Glutamatergic neuron (in vitro differentiated cells): ENCODE measurements at places on chromosomes 2 and 18. TPM values are rescaled to one million over a fixed set of nuclear protein-coding genes. Genes with fewer than 3 reads are reported as not detected.

The CUL3 gene
- 99.4 TPM for total RNA-seq

The MERTK gene
- total RNA-seq, result 2.3 TPM

The ACOXL gene
- total RNA-seq, result 1.4 TPM

DNA sequence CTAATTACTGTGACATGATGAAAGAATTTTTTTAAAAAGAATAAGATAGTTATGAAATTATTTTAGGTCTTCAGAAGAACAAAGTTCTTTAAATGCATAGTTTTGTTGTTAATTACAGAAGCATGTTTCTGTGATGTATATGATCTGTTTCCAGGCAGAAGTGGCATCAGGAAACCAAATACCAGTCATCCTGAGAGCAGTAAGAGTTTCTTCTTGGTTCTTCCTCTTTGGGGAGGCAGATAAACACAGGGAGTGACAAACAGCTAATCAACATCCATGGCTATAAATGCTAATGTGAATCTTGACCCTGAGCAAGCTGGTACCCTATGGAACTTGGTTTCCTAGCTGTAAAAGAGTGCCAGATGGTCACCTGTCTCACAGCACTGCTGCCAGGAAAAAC, 29.2 kb downstream of the WIPF1 start:
- DNase-seq, result no peak
- H3K36me3 ChIP-seq, result peaks cover 7% of the 10 kb centered on the region
- H3K4me3 ChIP-seq, result no peak overlapping the region
- H3K27ac ChIP-seq, result peak overlapping the region; percentile 56

- H3K27ac ChIP-seq, result peak overlapping the region; percentile 53
- peaks cover 16% of the 10 kb centered on the region for H3K4me1 ChIP-seq
- peaks cover 3% of the 10 kb centered on the region for H3K27me3 ChIP-seq
- H3K36me3 ChIP-seq, result peaks cover 5% of the 10 kb centered on the region
Observed at GRCh38 chr18:79986726-79987125, 1.6 kb downstream of the TXNL4A start.

DNA sequence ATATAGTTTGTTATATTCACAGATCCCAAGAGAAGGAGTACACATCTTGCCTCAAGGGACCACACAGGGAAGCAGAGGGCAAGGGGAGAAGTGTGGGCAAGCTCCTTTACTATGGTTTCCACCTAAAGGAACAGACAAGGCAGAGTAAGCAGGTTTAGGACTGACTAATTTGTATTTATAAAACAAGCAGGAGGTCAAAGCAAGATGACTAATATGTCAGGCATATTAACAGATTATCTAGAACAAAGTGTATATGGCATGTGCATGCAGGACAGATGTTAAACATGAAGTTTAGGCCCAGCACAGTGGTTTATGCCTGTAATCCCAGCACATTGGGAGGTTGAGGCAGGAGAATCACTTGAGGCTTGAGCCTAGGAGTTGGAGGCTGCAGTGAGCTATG, 3.7 kb upstream of the LRP2 start:
- no peak overlapping the region for H3K4me3 ChIP-seq
- no peak for DNase-seq
- H3K36me3 ChIP-seq, result no peaks in the 10 kb centered on the region
- peaks cover 21% of the 10 kb centered on the region for H3K27me3 ChIP-seq

- no peak overlapping the region for H3K27ac ChIP-seq
- no peak overlapping the region for H3K4me3 ChIP-seq
- no peak for DNase-seq
- H3K36me3 ChIP-seq, result no peaks in the 10 kb centered on the region
Observed at GRCh38 chr2:165453561-165454094, 15.9 kb upstream of the CSRNP3 start.

DNA sequence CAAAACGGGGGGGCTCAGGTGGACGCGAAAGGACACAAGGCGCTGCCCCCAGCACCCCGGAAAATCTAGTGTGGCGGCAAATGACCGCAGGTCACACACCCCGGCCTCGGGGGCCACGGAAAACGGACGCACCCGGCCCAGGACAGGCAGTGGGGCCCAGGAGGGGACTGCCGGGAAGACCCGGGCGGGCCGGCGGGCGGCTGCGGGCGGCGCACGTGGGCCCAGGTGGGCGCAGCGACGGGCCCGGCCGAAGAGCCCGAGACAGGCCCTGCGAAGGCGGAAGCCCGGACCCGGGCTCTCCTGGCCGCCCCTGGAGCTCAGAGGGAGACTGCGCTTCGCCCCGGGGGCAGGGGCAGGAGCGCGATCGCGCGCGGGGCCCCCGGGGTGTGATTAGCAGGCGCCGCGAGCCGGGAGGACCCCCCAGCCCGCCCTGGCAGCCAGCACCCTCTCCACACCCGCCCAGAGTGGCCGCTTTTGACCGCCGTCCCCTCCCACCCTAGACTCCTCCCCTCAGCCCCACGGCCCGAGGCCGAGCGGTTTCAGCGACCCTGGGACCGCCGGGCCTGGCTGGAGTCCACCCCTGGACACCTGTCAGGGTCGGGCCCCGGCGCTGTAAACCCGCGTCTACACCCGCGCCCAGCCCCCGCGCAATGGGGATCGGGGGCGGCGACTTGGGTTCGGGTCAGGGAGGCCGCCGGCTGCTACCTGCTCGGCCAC, 773 bp downstream of the MBP start:
- H3K27ac ChIP-seq, result peak overlapping the region; percentile 95
- peak overlapping the region; percentile 95 for H3K4me3 ChIP-seq
- H3K4me1 ChIP-seq, result peaks cover 48% of the 10 kb centered on the region

GRCh38 chr2:70615222-70615621, 61.6 kb upstream of the TGFA start:
- H3K4me1 ChIP-seq, result peaks cover 2% of the 10 kb centered on the region
- H3K36me3 ChIP-seq, result no peaks in the 10 kb centered on the region
- no peak for DNase-seq

GRCh38 chr2:75309596-75310463, 110.5 kb upstream of the TACR1 start:
- no peaks in the 10 kb centered on the region for H3K36me3 ChIP-seq
- no peak for DNase-seq
- no peak overlapping the region for H3K27ac ChIP-seq
- H3K4me1 ChIP-seq, result no peaks in the 10 kb centered on the region
- no peaks in the 10 kb centered on the region for H3K27me3 ChIP-seq
- no peak overlapping the region for H3K4me3 ChIP-seq

GRCh38 chr2:105517814-105518705, 119.2 kb upstream of the FHL2 start:
- H3K36me3 ChIP-seq, result no peaks in the 10 kb centered on the region
- no peak overlapping the region for H3K4me3 ChIP-seq

DNA sequence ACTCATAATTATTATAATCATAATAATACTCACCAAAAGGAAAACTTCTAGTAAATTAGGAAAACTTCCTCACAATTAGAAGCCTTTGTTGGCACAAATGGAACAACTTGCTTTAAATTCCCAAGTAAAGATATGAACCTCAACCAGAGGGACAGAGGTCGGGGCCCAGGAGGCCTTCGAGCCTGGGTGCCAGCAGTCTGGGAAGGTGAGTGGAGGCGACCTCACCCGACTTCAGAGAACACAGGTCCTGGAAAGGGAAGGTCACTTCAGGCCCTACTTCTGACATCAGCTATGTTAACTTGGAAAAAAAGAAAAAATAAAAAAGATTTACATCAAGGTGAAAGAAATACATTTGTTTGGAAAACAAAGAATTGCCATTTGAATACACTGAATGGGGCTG, 350.0 kb upstream of the MYT1L start:
- no peaks in the 10 kb centered on the region for H3K36me3 ChIP-seq
- no peak for DNase-seq
- H3K4me3 ChIP-seq, result no peak overlapping the region
- no peak overlapping the region for H3K27ac ChIP-seq
- peaks cover 3% of the 10 kb centered on the region for H3K27me3 ChIP-seq
- H3K4me1 ChIP-seq, result peaks cover 6% of the 10 kb centered on the region

- peaks cover 1% of the 10 kb centered on the region for H3K4me1 ChIP-seq
- no peaks in the 10 kb centered on the region for H3K36me3 ChIP-seq
- H3K4me3 ChIP-seq, result no peak overlapping the region
Observed at GRCh38 chr2:232319803-232320442, 58.6 kb upstream of the ALPP start.

- no peak within 1 kb of the TSS for H3K4me3 ChIP-seq
- no peaks in the 10 kb centered on the region for H3K36me3 ChIP-seq
- no peak within 1 kb of the TSS for H3K27ac ChIP-seq
- no peaks in the 10 kb centered on the region for H3K27me3 ChIP-seq
Observed at GRCh38 chr2:28495551-28496250, at the start of gene PLB1. PLB1 (plus strand) TSS chr2:28496060; CDS start chr2:28496115, 55 bp downstream.

GRCh38 chr2:145010635-145011034, 490.7 kb upstream of the ZEB2 start:
- DNase-seq, result no peak
- H3K27me3 ChIP-seq, result peaks cover 3% of the 10 kb centered on the region
- peaks cover 10% of the 10 kb centered on the region for H3K4me1 ChIP-seq
- no peak overlapping the region for H3K27ac ChIP-seq
- no peak overlapping the region for H3K4me3 ChIP-seq

- H3K27ac ChIP-seq, result no peak overlapping the region
- no peaks in the 10 kb centered on the region for H3K27me3 ChIP-seq
- H3K36me3 ChIP-seq, result no peaks in the 10 kb centered on the region
- no peaks in the 10 kb centered on the region for H3K4me1 ChIP-seq
Observed at GRCh38 chr2:140994856-140995255, 1136.0 kb downstream of the LRP1B start.

- peaks cover 3% of the 10 kb centered on the region for H3K4me1 ChIP-seq
- H3K4me3 ChIP-seq, result no peak overlapping the region
- H3K36me3 ChIP-seq, result no peaks in the 10 kb centered on the region
- no peak for DNase-seq
Observed at GRCh38 chr2:173264603-173265366, 89.9 kb upstream of the CDCA7 start.

DNA sequence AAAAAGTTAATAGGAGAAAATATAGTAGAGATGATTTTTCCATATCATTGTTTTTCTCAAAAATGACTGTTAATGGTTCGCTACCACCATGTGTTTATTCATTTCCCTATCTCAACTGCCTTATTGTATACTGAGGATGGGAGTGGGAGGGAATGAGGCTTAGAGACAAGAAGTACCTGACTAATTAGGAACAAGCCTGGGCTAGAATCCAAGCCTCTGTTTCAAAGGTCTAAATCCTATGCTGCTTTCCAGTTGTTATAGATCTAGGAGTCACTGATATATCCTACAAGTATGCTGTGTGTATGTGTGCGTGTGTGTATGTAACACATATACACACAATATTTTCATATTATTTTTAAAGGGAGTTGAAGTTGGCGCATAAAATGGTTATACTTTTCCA, 465.9 kb downstream of the EPHA4 start:
- DNase-seq, result no peak
- H3K4me3 ChIP-seq, result no peak overlapping the region
- H3K36me3 ChIP-seq, result no peaks in the 10 kb centered on the region
- peaks cover 6% of the 10 kb centered on the region for H3K4me1 ChIP-seq
- peaks cover 3% of the 10 kb centered on the region for H3K27me3 ChIP-seq

DNA sequence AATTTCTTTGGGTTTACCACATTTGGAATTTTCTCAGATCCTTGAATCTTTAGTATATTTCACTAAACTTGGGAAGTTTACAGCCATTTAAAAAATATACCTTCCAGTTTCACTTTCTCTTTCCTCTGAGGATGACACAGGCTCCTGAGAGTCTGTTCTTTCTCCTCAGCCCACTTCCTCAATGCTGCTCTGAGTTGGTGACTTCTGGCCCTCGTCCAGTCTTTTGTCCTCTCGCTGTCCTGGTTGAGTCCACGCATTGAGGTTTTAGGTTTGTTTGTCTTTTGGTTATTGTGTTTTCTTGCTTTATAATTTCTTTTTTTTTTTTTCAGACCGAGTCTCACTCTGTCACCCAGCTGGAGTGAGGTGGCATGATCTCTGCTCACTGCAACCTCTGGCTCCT, 40.7 kb upstream of the GALR1 start:
- no peak overlapping the region for H3K27ac ChIP-seq
- H3K4me3 ChIP-seq, result no peak overlapping the region
- peaks cover 3% of the 10 kb centered on the region for H3K27me3 ChIP-seq
- peaks cover 20% of the 10 kb centered on the region for H3K4me1 ChIP-seq
- no peak for DNase-seq
- H3K36me3 ChIP-seq, result no peaks in the 10 kb centered on the region

DNA sequence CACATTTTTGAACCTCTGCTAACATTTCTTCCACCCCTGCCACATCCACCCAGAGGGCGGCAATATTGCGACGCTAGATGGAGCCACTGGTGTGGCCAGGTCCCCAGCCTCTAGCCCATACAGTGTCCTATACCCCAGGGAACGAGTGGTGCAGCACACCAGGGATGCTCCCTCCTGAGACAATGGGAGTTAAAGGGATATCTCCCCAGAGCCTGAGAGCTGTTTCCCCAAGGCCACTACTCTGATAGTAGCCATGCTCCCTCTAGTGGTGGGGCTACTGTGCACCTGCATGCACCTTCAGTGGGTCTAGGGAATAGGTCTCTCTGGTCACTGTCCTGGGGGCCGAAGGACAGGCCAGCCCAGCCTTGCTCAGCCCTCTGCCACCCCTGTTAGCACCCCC, 336.4 kb upstream of the FSHR start:
- H3K4me3 ChIP-seq, result no peak overlapping the region
- H3K27me3 ChIP-seq, result no peaks in the 10 kb centered on the region
- H3K36me3 ChIP-seq, result no peaks in the 10 kb centered on the region
- no peak for DNase-seq
- H3K27ac ChIP-seq, result no peak overlapping the region
- no peaks in the 10 kb centered on the region for H3K4me1 ChIP-seq

- no peak overlapping the region for H3K27ac ChIP-seq
- H3K4me3 ChIP-seq, result no peak overlapping the region
Observed at GRCh38 chr18:36331521-36331971, 34.0 kb downstream of the FHOD3 start.

- peak within 1 kb of the TSS; percentile 99 for H3K27ac ChIP-seq
- peak; percentile 94 for DNase-seq
- H3K36me3 ChIP-seq, result no peaks in the 10 kb centered on the region
- peak within 1 kb of the TSS; percentile 99 for H3K4me3 ChIP-seq
- no peaks in the 10 kb centered on the region for H3K27me3 ChIP-seq
- no peaks in the 10 kb centered on the region for H3K4me1 ChIP-seq
Observed at GRCh38 chr2:189440947-189441708, at the start of gene WDR75. WDR75 (plus strand) TSS chr2:189441474; CDS start chr2:189441493, 19 bp downstream.

- H3K4me1 ChIP-seq, result no peaks in the 10 kb centered on the region
- H3K27me3 ChIP-seq, result no peaks in the 10 kb centered on the region
- DNase-seq, result no peak
Observed at GRCh38 chr2:169034256-169034655, 3.1 kb upstream of the ABCB11 start.

DNA sequence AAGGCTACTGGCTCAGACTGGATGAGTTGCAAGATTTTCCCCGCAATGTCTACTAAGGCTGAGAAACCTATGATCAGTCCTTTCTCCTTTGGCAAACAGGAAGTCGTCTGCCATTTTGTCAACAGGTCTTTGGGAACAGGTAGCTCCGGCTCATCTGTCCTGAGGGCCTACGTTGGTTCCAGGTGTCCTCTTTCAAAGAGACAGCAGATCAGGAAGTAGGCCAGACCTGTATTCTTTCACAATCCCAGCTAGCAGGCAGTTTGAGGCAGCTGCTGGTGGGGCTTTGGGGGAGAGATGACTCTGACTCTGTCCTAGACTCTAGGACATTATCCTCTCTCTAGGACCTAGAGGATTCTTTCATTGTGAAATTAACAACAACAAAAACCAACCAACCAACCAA, 98.6 kb downstream of the ACTR2 start:
- DNase-seq, result no peak
- H3K4me1 ChIP-seq, result peaks cover 27% of the 10 kb centered on the region
- no peaks in the 10 kb centered on the region for H3K36me3 ChIP-seq
- H3K27me3 ChIP-seq, result peaks cover 7% of the 10 kb centered on the region
- H3K4me3 ChIP-seq, result no peak overlapping the region
- no peak overlapping the region for H3K27ac ChIP-seq

GRCh38 chr18:56861244-56861643, 210.1 kb downstream of the WDR7 start:
- H3K36me3 ChIP-seq, result no peaks in the 10 kb centered on the region
- no peak for DNase-seq
- H3K4me3 ChIP-seq, result no peak overlapping the region
- no peaks in the 10 kb centered on the region for H3K27me3 ChIP-seq
- H3K4me1 ChIP-seq, result peaks cover 16% of the 10 kb centered on the region
- no peak overlapping the region for H3K27ac ChIP-seq
